ENCODE measurements at places on chromosomes 1 and 21.
A peak's percentile ranks its signal among the peaks of the same experiment; 100 is the strongest.

- DNase-seq, result no peak
Observed at GRCh38 chr1:178573330-178573729, 60.4 kb downstream of the TEX35 start.

DNA sequence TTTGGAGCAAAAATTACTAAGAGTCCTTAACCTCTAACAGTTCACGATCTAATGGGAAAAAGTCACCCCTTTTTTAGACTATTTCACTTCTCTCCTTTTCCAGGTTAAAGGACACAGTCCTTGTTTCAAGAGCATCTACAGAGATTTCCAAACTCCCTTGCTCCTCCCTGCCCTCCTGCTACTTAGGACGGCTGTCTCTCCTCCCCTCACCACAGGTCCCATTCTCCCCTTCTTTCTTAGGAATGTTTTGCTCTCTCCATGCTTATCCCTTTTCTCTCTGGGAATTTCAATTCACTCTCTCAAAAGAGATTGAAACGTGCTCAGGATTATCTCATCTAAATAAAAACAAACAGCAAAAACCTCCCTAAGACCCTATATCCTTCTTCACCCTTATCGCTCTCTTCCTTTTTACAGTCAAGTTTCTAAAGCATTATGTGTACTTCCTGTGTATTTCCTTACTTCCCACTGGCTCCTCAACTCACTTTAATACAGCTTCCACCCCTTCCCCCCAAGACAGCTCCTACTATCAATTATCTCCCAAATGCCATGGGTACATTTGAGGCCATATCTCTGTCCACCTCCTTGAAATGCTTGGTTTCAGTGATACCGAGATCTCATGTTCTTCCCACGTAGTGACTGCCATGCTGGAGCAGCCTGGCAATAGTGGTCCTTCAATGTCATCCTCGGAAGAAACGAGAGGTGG, 43.2 kb upstream of the ZNF281 start:
- no peak for DNase-seq

DNA sequence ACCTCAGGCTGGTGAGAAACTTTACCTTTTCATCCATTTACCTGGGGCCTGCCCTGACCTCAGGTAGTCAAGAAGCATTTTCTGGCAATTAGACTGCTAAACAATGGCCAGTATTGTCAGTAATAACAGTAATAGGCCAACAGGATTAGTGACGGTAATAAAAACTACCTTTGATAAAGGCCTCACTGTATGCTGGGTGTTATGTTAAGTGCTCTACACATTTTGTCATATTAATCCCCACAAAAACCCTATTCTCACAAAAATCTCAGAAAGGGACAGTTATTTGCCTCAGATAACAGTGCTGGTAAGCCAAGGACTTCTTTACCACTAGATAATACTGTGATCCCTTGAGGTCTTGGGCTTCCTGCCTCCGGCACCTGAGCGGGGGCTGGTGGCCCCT, 191.4 kb downstream of the FOXD2 start:
- no peak for DNase-seq

DNA sequence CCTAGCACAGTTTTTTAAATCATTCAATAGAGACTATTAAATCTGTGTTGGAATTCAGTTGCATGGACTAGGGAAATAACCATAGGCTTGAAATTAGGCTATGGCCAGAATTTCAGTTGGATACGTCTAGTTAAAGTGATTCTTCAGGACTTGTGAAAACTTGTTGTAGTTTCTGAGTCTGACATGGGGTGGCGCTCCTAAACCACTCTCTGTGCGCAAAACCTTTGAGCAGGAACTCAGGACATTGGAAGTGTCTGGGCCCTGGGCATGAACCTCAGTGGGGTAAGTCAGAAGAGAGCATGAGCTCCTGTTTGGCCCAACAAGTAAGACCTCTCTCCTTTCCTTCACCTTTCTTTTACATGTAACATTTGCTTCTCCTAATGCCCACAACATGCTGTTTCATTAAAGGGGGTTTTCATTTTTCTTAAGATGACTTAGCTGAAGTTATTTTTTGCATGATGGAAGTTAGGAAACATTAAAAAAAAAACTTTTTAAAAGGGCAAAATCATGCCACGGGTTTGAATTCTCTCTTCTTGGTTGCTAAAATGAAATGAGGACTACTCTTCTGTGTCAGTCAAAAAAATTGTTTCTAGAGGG, 17.1 kb upstream of the CCDC190 start:
- DNase-seq, result peak; percentile 45

DNA sequence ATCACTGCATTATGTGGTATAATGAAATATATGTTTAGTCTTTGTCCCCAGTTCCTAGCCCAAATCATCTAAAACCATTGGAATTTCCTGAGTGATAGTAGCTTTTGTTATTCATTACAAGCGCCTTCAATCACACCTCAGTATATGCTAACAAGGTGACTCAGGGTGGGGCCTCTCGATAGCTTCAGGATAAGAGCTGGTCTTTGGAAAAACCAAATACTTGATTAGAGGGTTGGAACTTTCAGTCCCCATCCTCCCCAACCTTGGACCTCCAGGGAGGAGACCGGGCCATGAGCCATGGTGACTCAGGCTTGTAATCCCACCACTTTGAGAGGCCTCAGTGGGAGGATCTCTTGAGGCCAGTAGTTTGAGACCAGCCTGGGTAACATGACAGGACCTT, 5.1 kb upstream of the BRDT start:
- DNase-seq, result no peak

DNA sequence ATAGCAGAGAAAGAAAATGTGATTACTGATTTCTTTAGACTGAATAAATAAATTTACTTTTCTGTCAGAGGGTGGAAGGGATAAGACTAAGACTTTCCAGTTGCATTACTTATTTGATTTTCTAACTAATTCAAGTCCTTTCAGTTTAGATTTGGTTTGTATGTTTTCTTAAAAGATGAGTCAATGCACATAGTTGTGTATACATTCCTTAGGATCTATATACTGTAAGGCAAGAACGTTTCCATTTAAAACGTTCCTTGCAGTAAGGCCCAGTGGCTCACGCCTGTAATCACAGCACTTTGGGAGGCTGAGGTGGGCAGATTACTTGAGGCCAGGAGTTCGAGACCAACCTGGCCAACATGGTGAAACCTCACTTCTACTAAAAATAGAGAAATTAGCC, 14.5 kb upstream of the SERTAD4 start:
- DNase-seq, result no peak

DNA sequence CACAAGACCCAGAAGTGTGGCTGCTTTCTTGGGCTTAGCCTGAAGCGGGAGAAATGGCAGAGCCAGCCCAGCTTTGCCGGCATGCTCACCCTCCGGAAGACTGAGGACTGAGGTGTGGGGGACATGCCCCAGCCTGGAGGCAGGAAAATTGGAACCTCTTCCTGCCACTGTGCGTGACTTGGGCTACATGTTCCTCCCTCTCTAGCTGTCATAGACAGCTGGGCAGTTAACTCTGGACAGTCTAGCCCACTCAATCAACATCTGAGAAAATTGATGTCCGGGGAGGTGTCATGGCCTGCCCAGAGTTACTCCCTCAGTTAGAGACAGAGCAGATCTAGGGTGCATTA, 59.7 kb downstream of the UBE2T start:
- no peak for DNase-seq

DNA sequence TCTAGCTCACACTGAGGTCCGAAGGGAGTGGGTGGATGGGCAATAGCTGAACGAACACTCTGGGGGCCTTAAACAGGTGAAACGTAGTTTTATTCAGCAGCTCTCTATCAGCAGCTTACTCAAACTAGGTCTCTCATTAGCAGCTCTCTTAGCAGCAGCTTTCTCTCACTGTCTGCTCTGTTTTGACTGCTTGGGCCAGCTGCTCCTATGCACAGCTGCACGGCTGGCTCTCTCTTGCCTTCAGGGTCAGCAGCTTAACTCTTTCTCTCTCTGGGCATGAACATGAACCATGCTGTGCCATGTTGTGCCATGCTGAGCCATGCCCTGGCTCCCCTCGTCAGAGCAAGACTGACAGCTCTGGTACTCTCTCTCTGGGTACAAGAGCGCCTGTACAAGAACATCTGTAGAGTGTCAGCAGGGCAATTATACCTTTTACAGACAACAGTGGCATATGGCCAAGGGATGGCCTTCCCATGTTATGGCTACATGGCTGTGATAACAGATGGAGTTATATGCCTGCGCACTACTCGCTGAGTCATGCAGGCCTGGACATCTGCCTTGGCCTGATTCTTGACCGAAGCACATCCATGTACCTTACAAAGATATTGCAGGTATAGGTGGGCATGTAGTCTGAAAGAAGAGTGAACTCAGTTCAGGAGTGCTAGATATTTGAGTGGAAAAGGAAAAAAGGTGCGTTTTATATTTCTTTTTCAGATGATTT, 152.4 kb downstream of the LEPR start:
- DNase-seq, result no peak

DNA sequence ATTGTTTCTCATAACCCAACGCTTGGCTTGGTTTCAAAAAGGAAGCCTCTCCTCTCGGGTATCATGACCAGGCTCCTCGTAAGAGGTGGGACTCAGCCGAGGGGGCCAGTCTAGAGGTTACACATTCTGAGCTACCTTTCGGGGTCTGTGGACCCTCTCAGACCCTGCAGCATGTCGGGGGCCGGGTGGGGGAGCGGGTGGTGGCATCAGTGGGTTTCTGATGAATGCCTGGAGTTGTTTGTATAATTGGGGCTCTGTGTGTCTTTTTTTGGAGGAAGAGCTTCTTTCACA, 229.3 kb downstream of the CAMTA1 start:
- no peak for DNase-seq

DNA sequence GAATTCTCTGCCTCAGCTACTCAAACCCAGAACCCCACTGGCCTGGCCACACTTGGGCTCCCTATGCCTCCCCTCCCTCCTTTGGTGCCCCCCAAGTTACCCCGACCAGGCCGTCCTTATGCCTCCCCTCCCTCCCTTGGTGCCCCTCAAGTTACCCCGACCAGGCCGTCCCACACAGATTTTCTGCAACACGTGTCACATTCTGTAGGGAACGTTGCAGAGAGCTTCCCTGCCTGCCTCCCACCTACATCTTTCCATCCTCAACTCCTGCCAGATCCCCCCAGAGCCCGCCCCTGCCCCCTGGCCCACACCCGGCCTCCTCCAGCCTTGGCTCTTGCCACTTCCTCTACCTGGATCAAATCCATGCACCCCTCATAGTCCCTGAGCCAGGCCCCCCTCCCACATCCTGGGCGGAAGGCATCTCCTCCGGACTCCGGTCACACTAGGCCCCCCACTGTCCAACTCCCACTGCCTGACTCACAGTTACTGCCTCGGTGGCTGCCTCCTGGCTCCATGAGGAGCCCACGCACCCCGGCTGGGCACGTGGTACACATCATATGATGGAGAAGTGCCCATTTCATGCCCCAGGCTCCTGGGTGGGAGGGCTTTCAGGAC, 41.2 kb downstream of the KCNAB2 start:
- DNase-seq, result no peak

DNA sequence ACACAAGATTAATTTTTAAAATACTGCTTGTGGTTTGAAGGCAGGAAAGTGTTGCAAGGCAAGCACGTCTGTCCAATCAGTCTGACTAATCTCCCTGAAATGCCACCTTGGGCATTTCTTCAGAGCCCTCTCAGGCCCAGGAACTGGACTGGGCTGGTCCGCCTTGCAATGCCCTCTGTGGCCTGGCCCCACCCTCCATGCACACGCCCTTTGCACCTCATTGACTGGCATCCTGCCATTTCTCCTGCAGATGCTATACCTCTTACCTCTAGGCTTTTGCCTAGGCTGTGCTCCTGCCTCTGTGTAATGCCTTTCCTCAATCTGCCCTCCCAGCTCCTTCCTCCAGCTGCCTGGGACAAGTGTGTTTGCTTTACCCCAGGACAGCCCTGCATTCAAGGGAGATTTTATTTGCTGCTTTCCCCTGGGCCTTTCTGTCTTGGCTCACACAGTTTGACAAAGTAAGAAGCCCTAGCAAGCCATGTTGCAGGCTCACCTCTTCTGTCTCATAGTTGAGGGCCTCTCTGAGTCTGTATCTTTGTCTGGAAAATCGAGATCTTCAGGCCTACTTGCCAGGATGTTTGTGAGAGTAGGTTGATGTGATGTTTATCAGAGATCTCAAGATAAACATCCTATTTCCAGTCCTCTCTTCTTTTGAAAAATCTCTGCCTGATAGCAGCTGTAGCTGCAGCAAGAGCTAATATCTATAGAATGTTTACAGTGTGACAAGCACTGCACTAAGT, 149.2 kb upstream of the JUN start:
- DNase-seq, result no peak

GRCh38 chr1:29531596-29531995, 295.3 kb downstream of the PTPRU start:
- DNase-seq, result no peak

GRCh38 chr1:234212764-234213657, 160.2 kb upstream of the COA6 start:
- DNase-seq, result no peak

DNA sequence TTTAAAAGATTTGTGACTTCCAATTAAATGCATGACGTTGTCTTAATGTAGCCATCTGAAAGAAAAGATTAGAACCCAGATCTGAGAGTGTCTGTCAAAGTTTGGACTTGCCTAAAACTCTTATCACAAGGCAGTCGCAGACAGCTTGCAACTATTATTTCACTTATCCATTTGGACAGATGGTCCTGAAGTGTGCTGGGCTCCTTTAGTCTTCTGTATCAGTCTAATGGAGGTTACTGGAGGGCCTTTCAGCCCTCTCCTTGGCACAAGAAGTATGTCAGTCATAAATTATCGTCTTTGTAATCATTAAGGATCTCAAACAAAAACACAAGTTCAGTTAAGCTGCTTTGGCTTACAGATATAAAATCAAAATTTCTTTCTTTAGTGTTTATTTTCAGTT, 15.5 kb downstream of the PROX1 start:
- DNase-seq, result no peak

DNA sequence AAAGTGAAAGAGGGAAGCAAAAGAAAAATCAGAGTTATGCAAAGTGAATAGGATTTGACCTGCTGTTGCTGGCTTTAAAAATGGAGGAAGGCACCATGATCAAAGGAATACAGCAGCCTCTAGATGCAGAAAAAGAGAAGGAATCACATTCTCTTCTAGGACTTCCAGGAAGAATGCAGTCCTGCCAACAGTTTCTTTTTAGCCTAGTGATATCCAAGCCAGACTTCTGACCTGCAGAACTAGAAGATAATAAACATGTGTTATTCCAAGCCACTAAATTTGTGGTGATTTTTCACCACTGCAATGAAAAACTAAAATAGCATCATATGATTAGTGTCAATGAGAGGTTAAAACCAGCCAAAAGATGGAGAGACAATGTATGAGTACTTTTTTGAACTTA, 101.9 kb upstream of the ADAMTS5 start:
- no peak for DNase-seq

DNA sequence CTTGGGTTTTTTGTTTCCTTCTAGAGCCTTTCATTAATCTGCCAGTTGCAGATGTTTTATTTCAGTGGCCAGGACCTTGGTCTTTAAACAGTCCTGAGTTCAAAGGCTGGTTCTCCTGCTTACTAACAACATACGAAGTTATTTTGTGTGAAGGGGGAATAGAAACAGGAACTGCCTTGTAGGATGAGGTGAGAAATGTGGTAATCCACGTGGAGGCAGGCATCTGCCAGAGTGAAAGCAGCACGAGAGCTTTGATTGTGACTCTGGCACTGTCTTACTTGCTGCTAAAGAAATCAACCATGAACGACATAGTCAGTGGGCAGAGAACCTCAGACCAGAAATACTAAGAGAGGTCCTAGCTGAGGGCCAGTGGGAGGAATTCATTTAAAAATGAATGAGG, 30.4 kb downstream of the TMEM63A start:
- no peak for DNase-seq
